ENCODE measurements at places on chromosomes 2 and 18.

DNA sequence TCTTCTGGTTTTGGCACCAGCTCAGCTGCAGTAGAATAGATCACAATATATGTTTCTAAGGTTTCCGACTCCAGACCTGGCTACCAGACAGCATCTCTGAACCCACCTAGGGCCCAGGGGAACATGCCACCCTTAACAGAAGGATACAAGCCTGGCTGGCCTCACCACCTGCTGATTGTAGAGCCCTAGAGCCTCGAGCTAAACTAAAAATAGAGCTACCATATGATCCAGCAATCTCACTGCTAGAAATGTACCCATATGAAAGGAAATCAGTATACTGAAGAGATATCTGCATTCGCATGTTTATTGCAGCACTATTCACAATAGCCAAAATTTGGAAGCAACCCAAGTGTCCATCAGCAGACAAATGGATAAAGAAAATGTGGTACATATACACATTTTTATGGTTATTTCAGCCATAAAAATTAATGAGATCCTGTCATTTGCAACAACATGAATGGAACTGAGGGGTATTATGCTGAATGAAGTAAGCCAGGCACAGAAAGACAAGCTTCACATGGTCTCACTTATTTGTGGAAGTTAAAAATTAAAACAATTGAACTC is 242.4 kb upstream of the SLC39A10 start:
- DNase-seq: no peak

GRCh38 chr2:48728295-48728694 is 27.2 kb downstream of the LHCGR start:
- DNase-seq: no peak

GRCh38 chr18:49276680-49277079 is 183.8 kb downstream of the DYM start:
- DNase-seq: no peak

DNA sequence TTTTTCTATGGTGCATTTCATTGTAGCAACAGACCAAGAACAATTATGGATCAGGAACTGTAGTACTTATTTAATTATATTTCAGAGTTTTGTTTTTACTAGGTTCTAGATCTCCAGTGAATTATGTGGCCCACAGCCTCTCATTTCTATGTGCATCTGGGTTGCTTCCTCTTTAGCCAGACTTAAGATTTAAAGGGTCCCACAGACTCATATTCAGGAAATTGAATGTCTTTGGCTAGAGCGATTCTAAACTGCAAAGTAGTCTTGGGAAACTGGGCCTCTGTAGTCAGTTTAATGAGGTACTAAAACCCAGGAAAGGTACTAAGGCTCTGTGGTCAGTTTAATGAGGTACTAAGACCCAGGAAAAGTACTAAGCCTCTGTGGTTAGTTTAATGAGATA is 94.4 kb downstream of the LYPD6B start:
- DNase-seq: no peak

DNA sequence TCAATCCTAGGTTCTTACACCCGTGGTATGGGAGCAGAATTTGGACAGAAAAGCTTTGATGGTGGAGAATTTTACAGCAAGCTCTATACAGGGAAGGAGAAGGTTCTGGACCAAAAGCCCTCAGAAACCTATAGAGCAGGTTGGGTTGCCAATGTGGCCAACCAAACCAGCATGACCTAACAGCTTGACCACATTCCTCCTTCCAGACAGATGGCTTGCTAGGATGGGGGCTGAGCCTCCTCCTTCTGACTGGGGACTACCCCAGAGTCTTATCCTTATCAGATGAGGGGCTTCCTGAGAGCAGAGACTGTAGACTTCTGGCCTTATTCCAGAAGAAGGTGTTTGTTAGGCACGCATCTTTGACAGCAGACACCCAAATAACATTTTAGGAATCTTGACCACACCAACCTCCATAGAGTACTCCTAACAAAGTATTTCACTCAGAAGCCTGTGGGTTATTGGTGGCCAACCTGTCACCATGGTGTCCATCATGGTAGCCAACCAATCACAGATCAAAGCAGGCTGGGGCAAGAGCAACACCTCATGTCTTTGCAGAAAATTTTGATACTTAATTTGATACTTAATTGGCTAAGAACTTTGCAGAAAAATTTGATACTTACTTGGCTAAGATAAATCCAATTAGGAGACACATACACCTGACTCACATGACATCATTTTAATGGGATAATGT is 34.8 kb upstream of the EPAS1 start:
- no peak for DNase-seq

- peak; percentile 68 for DNase-seq
These were observed 507 bp downstream of the CNNM4 start for GRCh38 chr2:96760986-96761832.

GRCh38 chr2:223944166-223944702 is 901 bp downstream of the WDFY1 start:
- DNase-seq: peak; percentile 45

DNA sequence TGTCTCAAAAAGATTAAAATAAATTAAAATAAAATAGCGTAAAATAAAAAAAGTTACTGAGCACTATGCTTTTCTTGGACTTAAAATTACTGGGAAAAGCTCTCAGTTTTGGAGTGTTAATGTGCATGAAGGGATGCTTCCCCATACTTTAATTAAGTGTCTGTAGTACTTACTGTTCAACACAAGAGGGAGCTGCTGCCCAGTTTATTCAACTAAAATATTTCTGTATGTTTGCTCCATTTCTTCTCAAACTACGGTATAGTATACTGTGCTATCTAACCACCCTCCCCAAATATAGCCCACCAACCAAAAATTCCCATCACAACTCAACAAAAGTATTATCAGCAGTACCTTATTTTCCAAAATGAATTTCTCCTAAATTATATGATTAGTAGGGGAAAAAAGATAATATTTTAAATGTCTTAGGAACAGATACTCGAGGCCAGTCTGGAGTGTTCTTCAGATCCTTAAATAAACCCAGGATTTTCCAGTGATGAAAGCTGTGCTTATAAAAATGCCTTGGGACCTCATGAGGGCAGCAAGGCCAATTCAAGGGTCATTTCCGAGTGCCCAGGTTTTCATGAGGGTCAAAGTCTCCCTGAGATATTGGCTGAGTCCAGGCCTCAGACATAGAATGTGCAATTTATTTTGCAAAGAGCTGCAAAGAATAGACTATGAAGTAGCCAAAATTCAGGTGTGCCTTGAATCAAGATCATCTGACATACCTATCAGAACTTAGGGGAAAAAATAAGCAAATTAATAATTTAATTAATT is 64.1 kb downstream of the CHRNA1 start:
- no peak for DNase-seq

DNA sequence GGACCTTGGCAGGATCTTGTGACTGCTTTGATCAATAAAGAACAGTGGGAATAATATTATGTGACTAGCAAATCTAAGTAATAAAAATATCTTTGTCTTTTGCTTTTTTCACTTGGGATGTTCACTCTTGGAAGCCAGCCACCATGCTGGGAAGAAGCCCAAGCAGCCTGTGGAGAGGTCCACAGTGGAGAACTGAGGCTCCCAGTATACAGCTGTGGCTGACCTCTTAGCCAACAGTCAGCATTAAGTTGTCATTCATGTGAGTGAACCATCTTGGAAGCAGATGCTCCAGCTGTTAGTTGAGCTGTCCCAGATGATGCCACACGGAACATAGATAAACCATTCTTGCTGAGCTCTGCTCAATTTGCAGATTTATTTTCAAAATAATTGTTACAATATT is 160.0 kb downstream of the OSR1 start:
- no peak for DNase-seq

All from pancreas (tissue), 10 donors.